ENCODE measurements at places on chromosomes 12 and 14. TPM values are rescaled to one million over a fixed set of nuclear protein-coding genes. Genes with fewer than 3 reads are reported as not detected.

DNA sequence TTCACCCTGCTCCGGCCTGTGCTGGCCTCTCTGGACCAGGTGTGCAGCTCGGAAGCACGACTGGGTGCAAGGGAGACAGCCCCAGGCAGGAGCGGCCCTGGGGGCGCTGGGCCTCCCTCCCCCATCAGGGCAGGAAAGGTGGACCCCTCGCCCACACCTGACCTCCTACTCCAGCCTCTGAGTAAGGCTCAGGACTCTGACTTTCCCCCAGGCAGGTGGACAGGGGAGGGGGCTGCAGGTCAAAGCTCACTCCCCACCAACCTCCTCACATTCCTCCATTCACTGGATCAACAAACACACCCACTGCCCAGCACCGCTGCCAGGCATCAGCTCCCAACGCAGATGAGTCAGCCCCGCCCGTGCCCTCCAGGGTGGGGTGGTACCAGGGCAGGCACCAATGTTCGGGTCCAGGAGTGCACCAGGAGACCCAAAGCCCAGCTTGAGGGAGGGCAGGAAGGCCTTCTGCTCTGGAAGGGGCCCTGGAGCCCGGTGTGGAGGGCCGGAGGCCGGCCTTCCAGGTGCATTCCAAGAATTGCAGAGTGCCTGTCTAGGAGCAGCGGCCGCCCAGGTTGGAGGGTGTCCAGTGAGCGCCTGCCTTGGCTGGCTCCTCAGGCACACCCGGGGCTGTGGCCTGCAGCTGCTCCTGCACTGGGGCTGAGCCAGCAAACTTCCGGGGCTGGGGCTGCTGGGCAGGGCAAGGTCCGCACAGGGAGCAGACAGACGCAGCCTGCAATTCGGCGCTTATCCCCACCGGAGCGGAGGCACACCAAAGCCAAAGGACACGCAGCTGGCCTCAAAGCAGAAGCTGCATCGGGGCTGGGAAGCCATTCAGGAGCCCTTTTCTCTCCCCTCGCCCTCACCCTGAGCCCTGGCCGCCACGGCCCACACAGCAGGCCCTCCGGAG lies 1.6 kb upstream of the INF2 start:
- DNase-seq = no peak

Gene FAR2
- total RNA-seq = 80.8 TPM

DNA sequence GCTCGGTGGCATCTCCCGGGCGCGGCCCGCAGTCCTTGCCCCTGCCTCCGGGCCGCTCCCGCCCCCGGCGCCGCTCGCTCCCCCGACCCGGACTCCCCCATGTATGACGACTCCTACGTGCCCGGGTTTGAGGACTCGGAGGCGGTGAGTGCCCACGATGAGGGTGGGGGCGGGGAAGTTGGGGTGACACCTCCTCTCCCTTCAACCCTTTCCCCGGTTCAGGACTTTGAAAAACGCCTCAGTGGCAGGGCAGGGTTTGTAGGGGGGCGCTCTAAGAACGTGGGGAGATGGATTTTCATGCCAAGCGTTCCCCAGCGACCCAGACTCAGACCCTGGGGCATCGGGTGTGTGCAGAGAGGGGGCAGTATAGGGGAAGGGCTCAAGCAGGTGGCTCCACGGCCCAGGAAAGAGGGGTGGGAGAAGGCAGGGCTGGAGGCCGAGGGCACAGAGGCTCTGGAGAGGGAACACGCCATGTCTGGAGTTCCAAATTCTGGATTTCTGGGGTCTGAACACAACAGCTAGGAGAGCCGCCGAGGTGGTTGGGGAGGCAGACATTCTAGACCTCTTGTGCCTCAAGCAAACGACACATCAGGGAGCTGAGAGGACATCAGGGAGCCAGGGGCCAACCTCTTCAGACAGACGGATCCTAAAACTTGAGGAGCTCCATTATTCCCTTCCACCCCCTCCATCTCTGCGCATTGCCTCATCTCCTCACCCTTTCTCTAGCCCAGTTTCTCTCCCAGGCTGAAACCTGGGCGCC lies 715 bp downstream of the CACNB3 start:
- DNase-seq = no peak

GRCh38 chr14:27145170-27145569 lies 547.3 kb upstream of the NOVA1 start:
- DNase-seq = no peak

Gene ING4
- 31.1 TPM for total RNA-seq
